Activated CD4-positive, alpha-beta T cell treated with anti-CD3 and anti-CD28 coated beads, Interleukin-2, Interleukin-4, amounts not matched to agents 100 ng/mL and 50 ng/mL, durations not matched to agents 16 hours and 8 hours (primary cell): ENCODE measurements at places on chromosomes 7 and 10.

DNA sequence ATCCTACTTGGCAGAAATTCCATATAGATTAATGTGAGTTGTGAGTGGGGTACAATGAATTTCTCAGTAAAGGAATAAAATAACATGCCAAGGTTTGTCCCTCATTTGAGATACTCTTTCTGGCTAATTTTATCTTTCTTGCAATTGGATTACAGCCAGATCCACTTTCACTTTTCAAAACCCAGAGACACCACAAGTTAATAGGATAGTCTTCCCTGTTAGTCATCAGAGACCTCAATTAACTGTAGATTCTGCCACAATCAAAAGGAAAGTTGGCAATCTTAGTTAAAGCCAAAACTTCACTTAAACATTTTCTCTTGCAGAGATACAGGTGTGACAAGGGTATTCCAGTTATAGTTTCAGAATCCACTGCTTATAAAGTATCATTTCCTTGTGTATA, 91.4 kb upstream of the PHYHIPL start:
- DNase-seq: no peak

DNA sequence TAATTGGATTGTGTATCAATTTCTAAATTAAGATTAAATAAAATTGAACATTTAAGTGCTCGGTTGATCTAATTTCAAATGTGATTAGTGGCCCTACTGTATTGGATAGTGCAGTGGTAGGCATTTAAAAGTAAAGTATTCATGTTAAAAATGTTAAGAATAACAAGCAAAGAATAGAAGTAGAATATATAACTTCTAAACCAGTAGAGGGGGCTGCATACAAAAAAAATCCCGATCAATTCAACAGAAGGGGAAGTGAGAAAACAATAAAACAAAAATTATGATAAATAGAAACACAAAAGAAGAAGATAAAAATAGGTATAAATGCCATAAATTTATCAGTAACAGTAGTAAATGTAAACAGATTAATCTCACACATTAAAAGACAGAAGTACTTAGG, 24.9 kb upstream of the WDFY4 start:
- no peak for DNase-seq

GRCh38 chr7:128885370-128886187, 22.9 kb downstream of the ATP6V1F start:
- DNase-seq: no peak

- DNase-seq: peak; percentile 87
Measured at GRCh38 chr7:148914208-148914777, 30.2 kb upstream of the EZH2 start.

DNA sequence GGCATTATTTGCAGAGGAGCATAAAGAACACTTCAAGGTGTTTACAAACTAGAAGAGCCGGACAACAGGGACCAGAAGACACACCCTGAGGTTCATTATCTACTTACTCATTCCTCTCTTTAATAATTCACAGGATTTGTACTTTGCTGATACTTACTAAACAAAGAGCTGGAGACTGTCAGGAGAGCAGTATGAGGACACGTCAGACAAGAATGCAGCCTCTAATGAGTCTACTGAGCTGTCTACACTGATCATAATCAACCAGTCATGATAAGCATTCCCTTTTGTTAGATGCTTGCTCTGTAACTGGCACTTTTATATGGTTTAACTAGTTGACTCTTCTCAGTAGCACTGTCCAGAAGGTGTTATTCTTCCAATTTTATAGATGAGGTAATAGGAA, 243.3 kb upstream of the CDC14C start:
- DNase-seq: no peak

- DNase-seq: no peak
Measured at GRCh38 chr10:11881030-11881476, 57.9 kb downstream of the PROSER2 start.

- DNase-seq: no peak
Measured at GRCh38 chr7:8908889-8909288, 475.5 kb downstream of the NXPH1 start.

GRCh38 chr10:5692461-5693358, 8.1 kb downstream of the TASOR2 start:
- peak; percentile 40 for DNase-seq

DNA sequence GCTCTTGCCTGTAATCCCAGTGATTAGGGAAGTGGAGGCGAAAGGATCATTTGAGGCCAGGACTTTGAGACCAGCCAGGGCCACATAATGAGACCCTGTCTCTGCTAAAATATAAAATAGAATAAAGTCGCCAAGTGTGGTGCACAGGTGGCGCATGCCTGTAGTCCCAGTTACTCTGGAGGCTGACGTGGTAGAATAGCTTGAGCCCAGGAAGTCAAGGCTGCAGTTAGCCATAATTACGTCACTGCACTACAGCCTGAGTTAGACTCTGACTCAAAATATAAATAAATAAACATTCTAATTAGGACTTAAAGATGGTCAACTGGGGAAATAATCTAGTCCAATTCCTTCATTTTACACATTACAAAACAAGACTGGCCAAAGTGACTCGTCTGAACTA, 768 bp downstream of the CHCHD2 start:
- DNase-seq: peak; percentile 51

GRCh38 chr7:80307227-80307856, 172.7 kb downstream of the GNAI1 start:
- no peak for DNase-seq

- no peak for DNase-seq
Measured at GRCh38 chr10:132464256-132465192, 67.5 kb downstream of the PWWP2B start.

DNA sequence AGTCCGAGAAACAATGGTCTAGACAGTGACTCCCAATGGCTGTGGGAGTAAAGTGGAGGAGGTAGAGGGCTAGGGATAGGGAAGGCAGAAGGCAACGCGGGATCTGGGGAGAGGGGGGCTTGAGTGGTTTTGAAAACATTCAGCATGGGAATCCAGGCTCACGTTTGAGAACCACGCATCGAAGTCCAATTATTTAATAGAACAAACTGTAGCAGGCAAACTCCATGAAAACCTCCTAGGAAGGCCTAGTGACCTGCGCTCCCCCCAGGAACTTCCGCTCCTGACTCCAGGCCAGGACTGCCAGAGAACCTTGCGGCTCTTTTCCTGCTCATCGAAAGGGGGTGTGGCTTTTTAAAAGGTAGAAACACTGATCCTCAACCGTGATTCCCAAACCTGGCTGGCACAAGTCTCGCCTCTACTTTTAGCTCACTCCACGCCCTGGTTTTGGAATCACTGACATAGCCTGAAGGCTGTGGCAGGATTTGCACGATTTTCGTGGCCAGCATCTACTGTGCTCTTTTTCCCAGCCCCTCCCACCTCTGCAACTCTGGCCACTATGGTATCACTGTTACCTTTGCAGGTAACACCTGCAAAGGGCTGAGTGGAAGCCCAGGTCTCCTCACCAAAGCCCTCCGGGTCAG, 43.4 kb downstream of the MYOF start:
- DNase-seq: no peak

- no peak for DNase-seq
Measured at GRCh38 chr7:118477036-118477435, 252.5 kb downstream of the ANKRD7 start.

DNA sequence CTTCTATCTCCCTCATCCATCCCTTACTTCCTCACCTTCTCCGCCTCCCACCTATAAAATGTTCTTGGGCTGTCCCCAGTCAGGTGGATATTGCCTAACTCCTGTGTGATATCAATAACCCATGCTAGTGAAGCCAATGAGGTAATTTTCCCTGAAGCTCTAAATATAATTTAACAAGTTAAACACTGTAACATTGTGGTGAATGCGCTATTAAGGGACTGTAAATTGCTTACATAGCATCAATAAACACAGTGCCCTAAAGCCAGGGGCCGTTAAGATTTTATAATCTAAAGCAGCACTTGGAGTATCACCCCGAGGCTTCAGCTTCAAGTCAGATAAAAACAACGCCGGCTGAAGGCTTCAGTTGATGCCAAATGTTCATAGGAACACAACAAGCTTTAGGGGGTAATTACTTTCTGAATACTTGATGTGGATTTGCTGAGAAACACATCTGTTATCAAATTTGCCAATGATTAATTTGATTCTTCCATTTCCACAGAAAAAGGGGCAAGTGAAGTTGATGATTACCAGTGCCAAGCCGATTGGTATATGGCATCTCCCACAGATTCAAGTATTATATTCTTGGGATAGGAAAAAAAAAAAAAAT, 138.4 kb downstream of the CREB5 start:
- DNase-seq: no peak

- DNase-seq: peak; percentile 70
Measured at GRCh38 chr7:110977127-110977737, 113.7 kb upstream of the LRRN3 start.

GRCh38 chr10:75744261-75744660, 312.8 kb downstream of the LRMDA start:
- no peak for DNase-seq

- DNase-seq: peak; percentile 30
Measured at GRCh38 chr7:128940494-128941322, 3.0 kb downstream of the IRF5 start.

DNA sequence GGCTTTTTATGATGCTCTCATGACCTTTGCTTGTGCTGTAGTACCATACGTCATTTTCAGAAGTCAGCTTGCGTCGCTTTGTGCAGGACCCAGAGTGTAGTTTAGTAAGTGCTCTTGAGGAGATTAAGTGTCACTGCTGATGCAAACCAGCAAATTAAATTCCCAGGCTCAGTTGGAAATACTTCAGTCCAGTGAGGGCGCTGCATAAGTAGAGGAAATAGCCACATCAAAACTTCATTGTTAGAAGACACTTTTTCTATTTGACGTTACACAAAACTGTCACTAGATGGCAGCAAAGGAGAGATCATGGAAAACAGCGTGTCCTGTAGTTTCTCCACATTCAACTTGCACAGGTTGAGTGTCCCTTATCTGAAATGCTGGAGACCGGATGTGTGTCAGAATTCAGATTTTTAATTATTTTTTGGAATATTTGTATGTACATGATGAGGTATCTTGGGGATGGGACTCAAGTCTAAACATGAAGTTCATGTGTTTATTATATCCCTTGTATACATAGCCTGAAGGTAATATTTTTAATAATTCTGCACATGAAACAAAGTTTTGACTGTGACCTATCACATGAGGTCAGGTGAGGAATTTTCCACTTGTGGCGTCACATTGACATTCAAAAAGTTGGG, 7.9 kb downstream of the ZNF22 start:
- DNase-seq: peak; percentile 66

DNA sequence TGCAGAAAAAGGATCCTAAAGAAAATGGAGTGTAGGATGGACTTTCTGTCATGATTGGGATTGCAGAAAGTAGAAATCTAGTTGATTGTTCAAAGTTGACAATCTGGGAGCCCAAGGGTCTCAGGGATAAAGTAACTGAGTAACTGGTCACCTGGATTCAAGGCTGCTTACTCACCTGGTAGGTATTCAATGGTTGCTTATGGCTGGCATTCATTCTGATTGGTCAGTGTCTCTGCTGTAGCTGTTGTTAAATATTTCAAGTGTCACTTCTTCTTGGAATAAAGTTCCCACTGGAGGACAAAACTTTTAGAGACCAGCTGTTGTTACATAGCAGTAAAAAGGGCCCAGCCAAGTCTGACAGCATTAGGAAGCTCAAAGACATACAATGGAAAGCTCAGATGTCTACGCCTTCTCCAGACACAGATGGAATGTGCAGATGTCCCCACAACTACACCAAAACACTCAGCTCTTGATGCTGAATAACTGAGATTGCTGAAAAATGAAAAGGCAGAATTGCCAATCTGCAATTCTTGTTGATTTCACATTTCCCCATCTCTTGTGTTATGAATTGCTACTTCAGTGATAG, 106.9 kb downstream of the ZNF467 start:
- DNase-seq: no peak

- no peak for DNase-seq
Measured at GRCh38 chr10:31607481-31607880, 288.5 kb downstream of the ZEB1 start.

DNA sequence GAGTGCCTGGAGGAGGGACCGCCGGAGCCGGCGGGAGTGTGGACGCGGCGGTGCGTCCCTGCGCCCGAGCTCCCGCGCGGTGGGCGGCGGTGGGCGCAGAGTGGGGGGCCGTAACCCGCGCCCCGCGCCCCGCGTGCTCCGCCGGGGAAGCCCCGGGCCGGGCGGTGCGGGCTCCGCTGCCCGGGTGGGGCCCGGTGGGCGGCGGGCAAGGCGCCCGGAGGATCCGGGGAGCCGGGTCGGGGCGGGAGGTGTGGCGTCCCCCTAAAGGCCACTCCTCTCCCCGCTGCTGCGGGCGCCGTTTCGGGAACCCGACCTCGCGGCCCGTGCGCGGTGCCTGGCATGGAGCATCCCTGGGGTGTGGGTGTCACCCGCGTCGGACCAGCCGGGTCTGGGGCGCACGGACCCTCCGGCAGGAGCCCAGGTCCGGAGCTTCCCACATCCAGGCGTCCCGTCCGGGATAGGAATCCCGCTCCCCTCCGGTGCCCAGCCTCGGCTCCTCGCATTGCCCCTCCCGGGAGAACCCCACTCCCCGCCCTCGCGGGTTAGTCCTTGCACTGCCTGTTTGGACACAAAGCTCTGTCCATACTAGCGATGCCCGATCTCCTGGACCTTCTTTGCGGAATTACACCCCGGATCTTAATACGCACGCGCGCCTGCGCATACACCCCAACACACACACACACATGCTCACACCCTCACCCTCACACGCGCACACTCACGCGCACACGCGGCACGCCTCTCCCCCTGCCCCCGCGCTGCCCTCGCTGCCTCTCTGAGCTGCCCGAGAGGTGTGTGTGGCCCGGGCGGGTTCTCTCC, 723 bp downstream of the MTURN start:
- peak; percentile 47 for DNase-seq

GRCh38 chr7:30252885-30253795, 31.3 kb upstream of the ZNRF2 start:
- DNase-seq: no peak

DNA sequence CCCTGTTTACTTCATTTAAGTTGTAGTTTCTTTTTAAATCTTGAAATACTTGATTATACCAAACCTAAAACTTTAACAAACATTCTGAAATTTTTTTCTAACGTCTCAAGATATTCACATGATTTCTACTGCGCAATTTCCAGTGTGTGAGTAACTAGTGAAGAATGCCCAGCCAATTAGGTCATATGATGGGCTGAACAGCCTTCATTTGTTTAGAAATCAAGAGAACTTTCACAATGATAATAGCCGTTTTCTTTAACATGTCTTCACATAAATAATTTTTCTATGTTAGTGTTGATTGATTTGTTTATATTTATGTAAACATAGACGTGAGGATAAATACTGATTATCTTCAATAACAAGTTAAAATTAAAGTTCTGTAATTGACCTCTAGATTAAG, 21.8 kb downstream of the STAM start:
- no peak for DNase-seq

GRCh38 chr10:80702143-80702542, 164.4 kb downstream of the SH2D4B start:
- no peak for DNase-seq

- DNase-seq: no peak
Measured at GRCh38 chr7:137354961-137355360, 11.4 kb upstream of the PTN start.
